ENCODE measurements at places on chromosomes 4 and X. TPM values are rescaled to one million over a fixed set of nuclear protein-coding genes. Genes with fewer than 3 reads are reported as not detected.
A peak's percentile ranks its signal among the peaks of the same experiment; 100 is the strongest.

Gene PRDM8
- 8.0 TPM for total RNA-seq

Gene SPACA5
- not detected for total RNA-seq

Gene GUCY1B1
- total RNA-seq, result 15.5 TPM

DNA sequence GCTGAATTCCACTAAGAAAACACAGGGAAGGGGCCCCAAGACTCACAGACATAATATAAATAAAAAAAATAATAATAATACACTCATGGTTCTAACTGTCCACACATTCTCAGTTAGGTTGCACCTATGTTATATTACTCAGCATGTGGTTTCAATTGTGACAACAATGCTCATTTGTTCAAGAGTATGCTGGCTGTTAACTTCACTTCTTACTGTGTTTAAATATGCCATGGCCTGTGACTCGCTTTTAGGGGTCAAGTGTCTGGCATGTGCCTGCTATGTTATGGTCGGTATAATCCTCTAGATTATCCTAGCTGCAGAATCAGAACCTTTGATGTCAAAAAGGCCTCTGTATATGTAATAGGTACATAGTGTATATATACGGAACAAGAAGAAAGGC, 324.8 kb upstream of the INTU start:
- no peak for DNase-seq

GRCh38 chr4:168600796-168601583, 104.1 kb downstream of the PALLD start:
- DNase-seq, result no peak

DNA sequence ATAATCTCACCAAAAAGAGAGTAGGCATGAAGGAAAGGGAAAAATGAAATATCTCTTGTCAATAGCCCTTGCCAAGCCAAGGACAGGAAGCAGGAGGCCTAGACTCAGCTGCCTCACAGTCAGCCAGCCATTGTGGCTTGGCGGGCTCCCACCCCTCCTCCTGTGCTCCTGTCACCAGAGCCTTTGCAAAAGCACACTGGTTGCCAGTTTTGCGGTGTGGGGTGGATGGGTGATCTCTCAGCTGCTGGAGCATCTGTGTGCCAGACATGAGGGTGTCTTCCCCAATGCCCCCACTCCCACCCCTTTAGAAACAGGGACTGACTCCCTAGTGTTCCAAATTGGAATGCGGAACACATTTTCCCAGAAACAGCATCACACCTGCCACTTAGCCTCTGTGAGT, 26.1 kb downstream of the ARHGEF6 start:
- DNase-seq, result peak; percentile 60

DNA sequence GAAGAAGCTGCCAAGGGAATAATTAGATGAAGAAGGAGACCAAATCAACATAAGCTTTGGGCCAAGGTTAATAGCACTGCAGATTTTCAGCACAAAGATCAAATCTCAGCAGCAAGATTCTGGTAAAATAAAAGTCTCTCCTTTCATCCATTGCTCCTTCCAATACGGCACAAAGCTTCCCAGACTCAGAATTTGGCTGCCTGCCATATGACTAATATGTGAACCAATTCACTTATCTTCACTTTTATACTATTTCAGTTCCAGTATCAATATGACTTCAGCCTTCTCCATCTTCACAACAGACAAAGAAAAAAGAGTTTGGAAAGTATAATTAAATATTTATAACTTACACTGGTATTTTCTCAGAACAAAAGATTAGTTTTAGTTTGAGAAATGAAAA, 978.3 kb upstream of the GRID2 start:
- DNase-seq, result no peak

- no peak for DNase-seq
Observed at GRCh38 chrX:128616933-128617332, 564.7 kb upstream of the ACTRT1 start.

DNA sequence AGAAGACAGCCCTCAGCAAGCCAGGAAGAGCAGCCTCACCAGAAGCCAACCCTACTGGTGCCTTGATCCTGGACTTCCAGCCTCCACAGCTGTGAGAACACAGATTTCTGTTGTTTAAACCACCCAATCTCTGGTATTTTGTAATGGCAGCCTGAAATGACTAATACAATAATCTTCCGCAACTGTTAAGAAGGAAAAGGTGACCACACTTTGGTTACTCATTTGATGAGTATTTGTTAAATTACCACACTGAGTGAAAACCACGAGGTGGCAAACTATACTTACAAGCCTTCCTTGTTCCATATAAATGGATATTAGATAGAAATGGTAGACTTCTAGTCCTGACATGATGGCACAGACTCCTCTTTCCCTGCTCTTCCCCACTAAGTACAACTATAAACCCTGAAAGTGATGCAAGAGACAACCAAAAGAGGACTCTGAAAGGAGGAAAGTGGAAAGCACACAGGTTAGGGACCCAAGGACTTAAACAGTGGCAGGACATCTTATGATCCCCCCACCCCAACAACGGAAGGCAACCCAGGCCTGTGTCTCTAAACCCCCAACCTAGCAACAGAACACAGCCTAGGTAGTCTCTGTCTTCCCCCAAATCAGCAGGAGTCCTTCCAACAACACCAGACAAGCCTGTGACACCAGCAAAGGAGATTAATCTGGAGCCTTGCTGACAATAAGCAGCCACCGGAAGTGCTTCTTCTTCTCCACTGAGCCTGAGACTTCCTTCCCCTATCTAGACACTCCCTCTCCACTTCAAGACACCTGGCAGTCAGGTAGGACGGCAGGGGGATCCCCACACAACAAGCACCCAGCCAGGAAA, 12.3 kb downstream of the ZNF182 start:
- DNase-seq, result no peak

- no peak for DNase-seq
Observed at GRCh38 chr4:177947607-177948006, 505.4 kb upstream of the AGA start.

GRCh38 chr4:2470791-2471190, 1.9 kb downstream of the RNF4 start:
- no peak for DNase-seq

DNA sequence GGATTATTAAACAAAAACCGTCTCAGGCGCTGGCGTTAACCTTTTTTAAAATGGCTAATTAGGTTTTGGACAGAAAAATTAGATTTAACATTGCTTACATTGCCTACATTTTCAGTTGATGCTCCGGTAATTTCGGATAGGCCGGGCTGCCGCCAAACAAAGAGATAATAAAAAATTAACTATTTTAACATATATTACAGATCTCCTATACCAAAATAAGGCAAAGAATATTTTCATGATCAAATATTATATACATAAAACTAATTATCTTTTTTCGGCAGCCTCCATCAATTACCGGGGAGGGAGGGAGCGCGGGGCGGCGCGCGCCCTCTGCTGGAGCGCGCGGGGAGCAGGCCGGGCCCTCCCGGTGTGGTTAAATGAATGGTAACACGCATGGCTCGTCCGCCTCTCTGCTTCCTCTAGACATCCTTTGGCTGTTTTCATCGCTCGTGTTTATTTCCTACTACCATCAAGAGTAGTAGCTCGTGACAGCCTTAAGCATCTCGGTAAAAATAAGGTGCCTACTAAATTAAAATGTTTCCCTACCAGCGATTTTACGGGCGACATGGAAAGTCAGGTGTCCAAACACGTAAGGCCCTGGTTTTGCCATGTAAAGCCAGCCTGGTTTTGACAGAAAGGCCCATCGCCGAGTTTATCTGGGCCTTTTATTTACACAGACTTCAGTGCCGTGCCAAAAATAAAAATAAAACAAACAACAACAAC, 52.4 kb upstream of the TMEM33 start:
- no peak for DNase-seq

Measured in sciatic nerve (tissue), 2 donors.